Activated T-helper 1 cell treated with anti-CD3 and anti-CD28 coated beads, Interleukin-2, amount 50 U/mL, for 16 hours (primary cell): ENCODE measurements at places on chromosomes 7 and 10.

GRCh38 chr7:107582875-107583274 lies 2.8 kb downstream of the BCAP29 start:
- DNase-seq = no peak

DNA sequence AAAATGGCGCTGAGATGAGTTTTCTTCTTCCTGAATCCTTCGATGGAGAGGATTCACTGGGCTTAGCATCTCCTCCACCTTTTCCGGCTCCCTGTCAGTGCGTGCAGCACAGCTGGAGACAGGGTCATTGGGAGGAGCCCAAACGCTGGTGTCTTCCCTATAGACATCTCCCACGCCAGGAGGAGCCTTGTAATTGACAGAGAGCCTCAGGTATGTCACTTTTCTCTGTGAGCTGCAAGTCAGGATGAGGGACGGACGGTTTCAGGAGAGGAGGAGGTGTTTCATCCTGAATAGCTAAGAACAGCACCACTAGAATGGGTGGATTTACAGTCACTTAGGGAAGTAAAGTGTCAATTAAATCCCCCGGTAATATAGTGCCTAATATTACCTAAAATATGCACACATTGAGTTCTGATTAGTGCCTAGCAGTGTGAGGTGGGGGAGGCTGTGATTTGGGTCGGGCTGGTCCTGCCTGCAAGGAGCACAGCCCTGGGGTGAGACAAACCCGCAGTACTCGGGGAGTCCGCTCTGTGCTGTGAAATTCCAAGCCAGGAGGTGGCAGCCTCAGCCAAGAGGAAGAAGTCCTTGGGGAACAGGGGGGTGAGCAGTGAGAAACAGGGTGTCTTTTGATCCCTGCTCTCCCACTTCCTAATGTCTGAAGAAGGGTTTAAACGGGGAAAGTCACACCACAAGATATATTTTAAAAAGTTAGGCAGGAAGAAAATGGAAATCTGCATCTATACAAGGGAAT lies 28.2 kb downstream of the IL15RA start:
- DNase-seq = no peak

DNA sequence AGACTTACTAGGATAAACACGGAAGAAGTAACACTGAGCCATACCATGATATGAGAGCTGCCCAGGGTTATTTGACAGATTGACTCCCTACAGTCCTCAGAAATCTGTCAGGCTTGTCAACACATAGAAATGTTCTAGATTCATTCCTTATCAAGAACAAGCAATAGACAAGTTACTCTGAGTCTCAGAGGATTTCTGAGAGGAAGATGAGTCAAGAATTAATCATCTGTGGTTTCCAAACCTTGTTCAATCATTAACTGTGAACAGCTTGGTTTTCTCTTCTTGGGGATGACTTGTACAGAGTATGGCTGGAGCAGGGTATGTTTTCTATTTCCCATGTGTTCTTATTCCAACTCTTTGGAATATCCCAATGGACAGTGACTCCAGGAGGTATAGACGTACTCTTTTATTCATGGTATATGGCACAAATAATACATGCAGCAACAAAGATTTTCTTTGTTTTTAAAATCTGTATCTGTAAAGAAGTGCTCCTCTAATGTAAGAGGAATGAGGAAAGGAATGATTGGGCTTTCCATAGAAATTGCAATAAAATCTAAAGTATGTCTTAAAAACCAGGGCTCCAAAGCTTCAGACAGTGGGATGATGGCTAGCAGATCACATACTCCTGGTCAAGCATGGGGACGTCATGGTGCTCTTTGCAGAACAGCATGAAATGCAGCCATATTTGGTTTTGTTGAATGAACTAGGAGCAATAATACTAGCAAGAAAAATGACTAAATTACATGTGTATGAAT lies 11.9 kb upstream of the SFR1 start:
- DNase-seq = no peak

- DNase-seq = no peak
These were observed 83.4 kb upstream of the SEMA3E start for GRCh38 chr7:83732305-83732704.

GRCh38 chr10:102159051-102159597 lies 6.9 kb downstream of the NOLC1 start:
- no peak for DNase-seq

DNA sequence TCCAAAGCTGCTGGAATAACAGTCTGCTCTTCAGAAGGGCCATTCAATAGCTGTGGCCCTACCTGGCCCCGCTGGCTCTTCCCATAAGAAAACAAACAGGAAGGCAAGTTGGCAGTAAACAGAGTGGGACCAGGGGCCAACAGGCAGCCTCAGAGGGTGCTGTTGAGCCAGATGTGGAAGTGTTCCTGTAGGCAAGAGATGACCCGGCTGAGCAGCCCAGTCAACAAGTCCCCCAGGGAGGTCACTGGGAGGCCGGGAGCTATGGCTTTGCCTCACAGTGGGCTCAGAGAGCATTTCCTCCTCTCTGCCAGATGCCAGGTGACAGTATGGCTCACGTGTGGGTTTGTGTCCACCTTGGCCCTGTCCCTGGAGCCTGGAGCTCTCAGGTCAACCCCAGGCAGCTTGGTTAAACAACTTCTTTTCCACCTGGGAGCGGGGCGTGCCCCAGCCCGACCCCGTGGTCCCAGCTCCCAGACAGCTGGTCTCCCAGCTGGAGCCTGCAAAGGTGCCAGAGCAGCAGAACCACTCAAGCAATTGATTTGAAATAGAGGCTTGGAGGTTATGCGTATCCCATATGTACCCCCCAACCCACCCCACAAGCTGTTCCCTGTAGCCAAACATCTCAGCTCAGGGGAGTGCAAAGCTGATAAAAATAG lies 33.8 kb upstream of the LOXL4 start:
- no peak for DNase-seq

DNA sequence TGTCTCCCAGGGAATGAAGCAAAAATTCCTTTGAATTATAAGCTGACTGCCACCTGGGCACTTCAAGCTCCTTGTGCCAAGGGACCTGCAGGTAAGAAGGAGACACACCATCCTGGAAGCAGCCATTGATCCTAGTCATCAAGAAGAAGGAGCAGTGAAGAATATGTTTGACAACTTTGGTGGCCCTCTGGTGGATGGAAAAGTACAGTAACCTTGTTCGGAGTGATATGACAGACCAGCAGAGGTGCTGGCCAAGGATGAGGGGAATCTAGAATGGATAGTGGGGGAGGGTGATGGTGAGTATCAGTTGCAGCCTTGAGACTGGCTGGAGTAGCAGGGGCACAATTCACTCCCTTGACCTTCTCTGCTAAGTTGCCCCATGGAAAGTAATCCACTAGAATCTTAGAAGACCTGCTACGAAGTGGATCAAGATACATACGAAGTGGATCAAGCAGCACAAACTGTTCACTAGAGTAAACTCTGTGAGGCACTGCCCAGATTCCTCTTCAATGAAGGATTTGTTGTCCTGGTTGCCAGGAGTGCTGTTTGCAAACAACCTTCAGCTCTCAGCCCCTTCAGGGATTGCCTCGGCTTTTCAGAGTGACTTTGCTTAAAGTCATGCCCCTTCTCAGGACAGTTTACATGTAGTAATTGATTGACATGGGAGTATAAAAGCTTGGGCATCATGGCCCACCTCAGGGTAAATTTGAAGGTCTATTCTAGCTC lies 44.8 kb upstream of the ORC5 start:
- DNase-seq = no peak

DNA sequence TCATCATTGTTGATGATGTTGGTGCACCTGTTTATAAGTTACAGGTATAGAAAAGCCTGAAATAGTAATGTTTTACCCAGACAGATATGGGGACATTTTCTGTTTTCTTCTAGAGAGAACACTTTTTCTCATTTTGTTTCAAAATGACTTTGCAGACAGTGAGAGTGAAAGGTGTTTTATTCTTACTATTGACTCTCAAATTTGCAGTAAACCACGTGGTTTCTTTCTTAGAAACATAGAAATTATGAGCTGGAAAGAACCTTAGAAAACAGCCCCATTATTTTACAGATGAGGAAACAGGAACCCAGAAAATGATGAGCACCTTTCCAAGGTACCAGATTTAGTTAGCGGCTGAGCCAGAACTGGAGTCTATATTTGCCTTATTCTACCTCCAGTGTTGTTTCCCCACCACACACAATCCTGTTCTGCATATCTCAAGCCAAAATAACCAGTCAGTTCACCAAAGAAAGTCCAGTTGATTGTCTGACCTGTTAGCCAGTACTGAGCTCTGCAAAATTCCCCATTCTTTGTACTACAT lies 138.9 kb upstream of the AHR start:
- DNase-seq = no peak

GRCh38 chr7:129144095-129144833 lies at the start of gene TSPAN33:
Gene TSPAN33 (plus strand): TSS chr7:129144707. CDS start chr7:129144981, 274 bp downstream.
- peak; percentile 31 for DNase-seq
